ENCODE measurements at places on chromosomes 5 and 9. TPM values are rescaled to one million over a fixed set of nuclear protein-coding genes. Genes with fewer than 3 reads are reported as not detected.

Gene ITGA2
- 19.3 TPM for total RNA-seq

Gene CTXN3
- not detected for total RNA-seq

Gene ZNF474
- not detected for total RNA-seq

Gene FAM81B
- not detected for total RNA-seq

Gene IL3
- not detected for total RNA-seq

Gene SLC34A1
- total RNA-seq: not detected

Gene PCDHA12
- total RNA-seq: not detected

Gene RNF130
- 34.5 TPM for total RNA-seq

Gene PCDHGB2
- 1.00 TPM for total RNA-seq

Gene ORM2
- total RNA-seq: 46.0 TPM

Gene KCNN2
- total RNA-seq: not detected

Gene SLC45A2
- 1.1 TPM for total RNA-seq

Gene BAAT
- 1.3 TPM for total RNA-seq

Gene EFNA5
- 1.6 TPM for total RNA-seq

Gene SAXO1
- total RNA-seq: 0.20 TPM

Gene PCDHGA2
- total RNA-seq: 0.20 TPM

Gene LHX2
- total RNA-seq: 2.6 TPM

Gene FBP1
- total RNA-seq: 1.8 TPM

Gene CDC25C
- 22.9 TPM for total RNA-seq

Gene PCDHA2
- not detected for total RNA-seq

Gene GABRB2
- total RNA-seq: not detected

Gene HTR1A
- not detected for total RNA-seq

Gene SQSTM1
- 259 TPM for total RNA-seq

Gene CAVIN4
- total RNA-seq: 1.5 TPM

Gene GALNT12
- 3.9 TPM for total RNA-seq

Gene AK8
- total RNA-seq: 1.0 TPM

Gene C9orf50
- not detected for total RNA-seq

Gene CCL21
- not detected for total RNA-seq

Gene WDR38
- not detected for total RNA-seq

Gene SLC22A5
- 20.2 TPM for total RNA-seq

Gene TCF7
- total RNA-seq: 36.2 TPM

Gene TLX3
- total RNA-seq: not detected

Gene PIP5K1B
- 10.3 TPM for total RNA-seq

Gene GABRG2
- 0.86 TPM for total RNA-seq

Gene NR3C1
- total RNA-seq: 15.4 TPM

Gene TLR4
- not detected for total RNA-seq

Gene IFNB1
- total RNA-seq: not detected
